Activated CD4-positive, CD25-positive, alpha-beta regulatory T cell (primary cell): ENCODE measurements at places on chromosomes 4 and X.

DNA sequence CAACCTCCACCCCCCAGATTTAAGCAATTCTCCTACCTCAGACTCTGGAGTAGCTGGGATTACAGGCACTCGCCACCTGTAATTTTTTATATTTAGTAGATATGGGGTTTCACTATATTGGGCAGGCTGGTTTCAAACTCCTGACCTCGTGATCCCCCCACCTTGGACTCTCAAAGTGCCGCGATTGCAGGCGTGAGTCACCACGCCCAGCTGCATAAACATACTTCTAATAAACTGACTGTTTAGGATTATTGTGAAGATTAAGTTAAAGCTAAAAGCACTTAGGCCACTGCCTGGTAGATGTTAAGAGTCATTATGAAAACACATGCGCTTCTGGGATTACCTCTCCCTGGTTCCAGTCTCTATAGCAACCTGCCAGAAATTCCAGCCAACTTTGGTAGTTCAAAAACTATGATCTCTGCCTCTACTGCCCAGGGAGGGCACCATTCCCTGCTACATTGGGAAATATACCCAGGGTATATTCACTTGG is 30.2 kb upstream of the GRIA3 start:
- DNase-seq = no peak

GRCh38 chrX:122134291-122134690 is 1049.8 kb upstream of the GRIA3 start:
- no peak for DNase-seq

DNA sequence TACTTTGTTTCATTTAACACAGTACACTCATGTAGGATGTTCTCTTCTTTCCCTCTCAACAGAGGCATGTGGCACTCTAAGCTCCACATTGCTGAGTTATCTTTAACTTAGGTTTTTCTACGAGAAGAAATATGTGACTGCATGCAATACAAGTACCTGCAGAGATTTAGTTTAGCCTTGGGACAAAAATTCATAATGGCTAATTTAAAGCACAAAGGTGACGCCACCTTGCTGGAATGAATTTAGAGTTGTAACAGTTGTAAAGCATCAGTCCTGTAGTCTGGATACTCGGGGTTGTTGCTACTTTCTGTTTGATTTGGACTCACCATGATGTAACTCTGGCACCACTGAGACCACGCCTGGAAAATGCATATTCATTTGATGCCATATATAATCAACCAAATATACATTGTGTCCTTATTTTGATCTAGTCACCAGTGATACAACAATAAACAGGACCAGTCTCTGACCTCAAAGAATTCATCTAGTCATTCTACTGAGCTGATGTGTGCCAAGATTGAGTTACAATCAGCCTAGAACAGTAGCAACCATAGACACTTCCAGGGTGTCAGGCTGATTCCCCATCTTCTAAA is 451.0 kb upstream of the ZFP42 start:
- no peak for DNase-seq

DNA sequence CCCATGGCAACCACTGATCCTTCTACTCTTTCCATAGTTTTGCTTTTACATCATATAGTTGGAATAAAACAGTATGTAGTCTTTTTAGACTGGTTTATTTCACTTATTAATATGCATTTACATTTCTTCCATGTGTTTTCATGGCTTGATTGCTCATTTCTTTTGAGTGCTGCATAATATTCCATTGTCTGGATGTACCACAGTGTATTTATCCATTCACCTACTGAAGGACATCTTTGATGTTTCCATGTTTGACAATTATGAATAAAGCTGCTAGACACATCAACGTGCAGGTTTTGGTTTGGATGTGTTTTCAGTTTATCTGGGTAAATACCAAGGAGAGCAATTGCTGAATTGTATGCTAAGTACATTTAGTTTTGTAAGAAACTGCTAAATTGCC is 13.7 kb upstream of the GPRASP1 start:
- DNase-seq = no peak

DNA sequence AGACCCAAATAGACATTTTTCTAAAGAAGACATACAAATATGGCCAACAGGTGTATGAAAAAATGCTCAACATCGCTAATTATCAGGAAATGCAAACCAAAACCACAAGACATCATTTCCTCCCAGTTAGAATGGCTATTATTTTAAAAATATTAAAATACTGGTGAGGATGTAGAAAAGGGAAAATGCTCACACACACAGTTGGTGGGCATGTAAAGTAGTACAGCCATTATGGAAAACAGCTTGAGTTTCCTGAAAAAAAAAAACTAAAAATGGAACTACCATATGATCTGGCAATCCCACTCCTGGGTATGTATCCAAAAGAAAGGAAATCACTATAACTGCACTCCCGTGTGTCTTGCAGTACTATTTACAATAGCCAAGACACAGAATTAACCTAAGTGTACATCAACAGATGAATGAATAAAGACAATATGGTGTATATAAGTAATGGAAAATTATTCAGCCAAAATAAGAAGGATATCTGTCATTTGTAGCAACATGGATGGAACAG is 128.9 kb upstream of the DKK2 start:
- DNase-seq = no peak

DNA sequence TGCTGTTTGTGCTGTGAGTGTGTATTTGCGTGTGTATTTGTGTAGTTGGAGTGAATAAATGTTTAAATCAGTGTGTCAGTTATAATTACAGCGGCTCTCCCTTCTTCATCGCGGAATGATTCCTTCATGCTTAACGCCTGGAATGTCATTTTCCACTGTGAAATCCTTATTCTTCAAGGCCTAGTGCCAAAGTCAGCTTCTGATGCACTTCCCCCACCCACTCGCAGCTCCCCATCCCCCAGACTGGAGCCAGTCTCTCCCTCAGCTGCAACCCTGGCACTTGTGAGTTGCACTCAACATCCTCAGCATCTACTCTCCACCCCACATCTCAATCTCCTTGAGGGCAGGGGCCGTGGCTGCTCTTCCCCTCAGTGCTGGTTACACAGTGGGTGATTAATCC is 583.0 kb downstream of the BCOR start:
- DNase-seq = no peak

GRCh38 chr4:73865431-73866096 is 3.6 kb upstream of the CXCL1 start:
- DNase-seq = no peak
